ENCODE measurements at places on chromosomes 1 and 21.

DNA sequence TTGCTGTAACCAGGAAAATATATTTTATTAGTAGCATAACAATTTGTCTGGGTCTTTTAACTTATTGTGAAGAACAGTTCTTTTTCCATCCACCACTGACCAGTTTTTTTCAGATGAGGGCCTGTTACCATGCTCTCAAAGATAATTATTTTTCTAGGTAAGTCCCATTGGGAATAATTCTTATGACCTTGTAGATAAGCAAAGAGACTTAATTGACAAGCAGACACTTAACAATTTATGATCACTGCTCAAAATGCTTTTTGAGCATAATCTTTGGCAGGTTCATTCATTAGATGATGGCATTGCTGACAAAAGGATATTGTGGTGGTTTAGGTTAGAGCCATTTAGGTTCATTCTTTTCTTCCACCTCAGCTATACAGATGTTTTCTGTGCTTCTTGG, 6.6 kb downstream of the SNX27 start:
- no peak for DNase-seq

DNA sequence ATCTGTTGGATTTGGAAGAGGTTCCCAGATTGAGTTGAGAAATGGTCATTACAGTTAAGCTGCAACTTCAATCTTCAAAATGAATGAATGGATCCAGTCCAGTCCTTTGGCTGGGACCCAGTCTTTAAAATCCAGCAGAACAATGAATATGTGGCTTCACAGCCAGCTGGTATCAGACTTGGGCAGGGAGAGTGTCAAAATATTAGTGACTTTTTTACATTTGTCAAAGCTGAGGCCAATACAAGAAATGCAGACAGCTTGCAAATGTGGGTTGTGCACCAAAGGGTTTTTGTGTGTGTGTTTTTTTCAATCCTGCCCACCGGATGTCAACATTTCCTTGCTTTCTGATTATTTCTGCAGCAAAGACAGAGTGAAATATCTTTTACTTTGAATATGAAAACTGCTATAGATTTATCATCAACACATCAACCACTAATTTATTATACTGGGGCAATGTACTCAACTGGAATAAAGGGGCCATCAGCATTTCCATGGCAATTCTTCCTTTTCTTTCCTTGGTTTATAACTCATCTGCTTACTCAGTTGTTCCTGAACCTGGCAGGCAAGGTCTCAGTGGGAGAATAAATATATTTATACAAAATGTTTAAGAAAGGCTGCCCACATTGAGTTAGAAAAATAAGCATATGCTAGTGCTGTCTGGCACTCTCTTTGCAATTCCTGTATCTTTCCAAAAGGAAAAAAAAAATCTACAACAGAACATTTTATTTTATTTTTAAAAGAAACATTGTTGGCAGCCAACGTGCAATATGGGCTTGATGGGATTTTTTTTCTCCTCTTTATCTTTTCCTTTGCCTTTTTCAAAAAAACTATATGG, 491.6 kb upstream of the C1orf87 start:
- DNase-seq: peak; percentile 44

DNA sequence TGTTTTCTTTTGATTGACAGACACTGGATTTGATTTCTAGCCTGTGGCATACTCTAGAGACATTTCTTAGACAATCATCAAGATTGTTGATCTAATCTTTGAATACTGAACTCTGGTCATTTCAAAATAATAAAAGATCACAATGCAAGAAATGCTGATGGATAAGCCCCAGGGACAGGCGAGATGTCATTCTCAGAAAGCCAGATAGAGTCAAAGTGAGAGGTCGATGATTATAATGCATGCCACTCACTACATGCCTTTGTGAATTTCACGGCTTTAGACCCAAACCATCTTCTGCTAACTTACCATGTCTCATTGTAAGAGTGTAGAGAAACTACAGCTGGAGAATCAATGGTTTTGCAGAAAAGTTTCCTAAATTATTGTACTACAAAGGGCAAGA, 257.1 kb downstream of the DYRK1A start:
- DNase-seq: no peak

- DNase-seq: no peak
These were observed 51.2 kb downstream of the OPTC start for GRCh38 chr1:203544978-203545816.

- DNase-seq: no peak
These were observed 128.5 kb upstream of the ERRFI1 start for GRCh38 chr1:8154621-8155052.

DNA sequence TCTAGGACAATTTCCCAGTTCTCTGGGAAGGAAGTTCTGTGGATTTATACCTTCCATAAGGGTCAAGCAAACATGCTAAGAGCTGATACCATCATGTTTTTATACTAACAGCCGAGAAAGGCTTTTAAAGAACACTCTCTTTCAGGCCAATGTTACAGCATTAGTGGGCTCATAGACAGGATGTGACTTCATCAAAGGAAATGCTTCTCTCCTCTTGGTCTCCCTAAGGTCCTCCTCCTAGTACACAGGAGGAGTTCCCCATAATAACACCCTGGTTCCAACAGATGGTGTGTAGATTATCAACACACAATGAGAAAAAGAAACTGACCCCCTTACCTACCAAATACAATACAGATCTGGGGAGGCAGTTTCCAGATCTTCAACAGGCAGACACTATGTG, 26.7 kb upstream of the GLIS1 start:
- DNase-seq: peak; percentile 94

- no peak for DNase-seq
These were observed 52.5 kb downstream of the STXBP3 start for GRCh38 chr1:108799001-108799400.

GRCh38 chr1:233240371-233240770, 55.2 kb downstream of the PCNX2 start:
- no peak for DNase-seq

DNA sequence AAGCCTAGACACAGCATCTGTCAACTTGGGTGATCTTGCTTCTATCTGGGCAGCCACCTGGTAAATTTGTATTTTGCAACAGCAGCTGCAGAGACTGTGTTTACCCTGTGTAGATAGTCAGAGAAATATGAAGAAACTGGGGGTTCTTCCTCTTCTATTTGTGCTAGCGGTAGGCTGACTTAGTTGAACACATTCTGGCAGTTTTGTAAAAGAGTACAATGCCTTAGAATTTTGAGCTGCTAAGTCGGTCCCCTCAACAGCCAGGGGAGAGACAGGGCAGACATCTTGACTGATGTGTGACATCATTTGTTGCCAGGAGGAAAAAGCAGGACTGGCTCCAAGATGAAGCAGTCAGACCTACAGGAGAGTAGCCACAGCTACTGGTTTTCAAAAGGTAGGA, 53.7 kb downstream of the KCNJ6 start:
- peak; percentile 9 for DNase-seq

- DNase-seq: no peak
These were observed 89.4 kb upstream of the B3GALT2 start for GRCh38 chr1:193275773-193276172.

DNA sequence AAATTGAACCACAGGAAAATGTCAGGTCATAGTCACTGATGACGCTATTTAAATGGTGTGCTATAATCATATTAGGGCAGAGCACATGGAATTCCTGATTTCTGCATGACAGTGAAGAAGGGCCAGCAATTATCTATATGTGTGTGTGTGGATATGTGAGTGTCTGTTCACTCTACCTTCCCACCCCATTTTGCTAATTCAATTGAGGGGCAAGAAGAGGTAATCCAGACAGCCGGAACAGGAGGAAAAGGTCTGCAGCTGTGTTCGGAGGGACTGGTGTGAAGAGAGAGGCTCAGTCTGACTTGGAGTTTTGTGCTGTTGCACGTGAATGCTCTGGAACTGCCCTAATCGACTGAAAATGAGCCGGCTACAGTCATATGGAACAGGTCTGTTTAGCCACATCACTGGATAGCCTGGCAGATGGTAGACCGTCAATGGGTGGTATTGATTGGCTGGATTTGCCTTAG, 5.1 kb upstream of the ELAVL4 start:
- no peak for DNase-seq

DNA sequence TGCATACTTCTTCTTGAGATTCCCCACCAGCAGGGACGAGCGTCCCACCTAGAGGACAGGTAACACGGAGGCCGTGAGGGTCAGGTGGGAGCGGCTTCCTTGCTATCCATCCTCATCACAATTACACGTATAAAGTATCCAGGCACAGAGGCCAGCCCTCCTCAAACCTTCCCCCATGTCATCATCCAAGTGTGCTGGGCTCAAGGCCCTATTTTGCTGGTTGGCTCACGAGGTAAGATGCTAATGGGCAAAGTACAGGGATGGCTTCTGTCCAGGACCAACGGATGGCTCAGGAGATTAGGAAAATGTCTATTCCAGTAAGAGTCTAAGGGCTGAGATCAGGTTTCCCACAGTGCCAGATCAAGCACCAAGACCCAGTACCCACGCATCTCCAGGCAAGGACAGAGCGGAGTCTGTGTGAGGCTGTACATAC, 11.5 kb upstream of the A3GALT2 start:
- DNase-seq: no peak
